ENCODE measurements at places on chromosomes 16 and 17.
A peak's percentile ranks its signal among the peaks of the same experiment; 100 is the strongest.

- DNase-seq: no peak
Measured at GRCh38 chr17:72139212-72139611, 18.4 kb downstream of the SOX9 start.

GRCh38 chr16:68892214-68892613 is 48.9 kb downstream of the TANGO6 start:
- no peak for DNase-seq

DNA sequence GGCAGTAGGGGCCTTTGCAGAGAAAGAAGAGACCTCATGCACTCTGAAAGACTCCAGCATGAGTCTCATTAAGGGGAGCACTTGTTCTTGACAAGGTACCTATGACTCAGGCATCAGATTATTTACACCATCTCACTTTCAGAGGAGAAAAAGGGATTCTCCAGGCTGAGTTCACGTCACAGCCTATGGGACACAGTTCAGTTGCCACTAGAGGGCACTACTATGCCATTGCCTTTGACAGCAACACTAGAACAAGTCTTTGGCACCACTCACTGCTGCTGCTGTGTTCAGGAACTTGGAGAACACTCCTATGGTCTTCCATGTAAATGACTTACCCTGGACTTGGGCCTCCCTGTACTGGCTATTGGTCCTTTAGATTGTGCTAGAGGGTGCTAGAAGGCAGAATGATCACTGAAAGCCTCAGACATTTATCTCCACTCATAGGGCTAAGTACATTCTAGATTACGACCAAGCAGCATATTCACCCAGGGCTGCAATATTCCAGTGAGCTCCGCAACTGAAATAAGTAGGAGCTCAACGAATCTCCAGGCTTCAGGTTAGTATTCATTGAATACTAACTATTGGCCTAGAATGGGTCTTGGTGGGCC is 225.1 kb upstream of the CA10 start:
- no peak for DNase-seq

DNA sequence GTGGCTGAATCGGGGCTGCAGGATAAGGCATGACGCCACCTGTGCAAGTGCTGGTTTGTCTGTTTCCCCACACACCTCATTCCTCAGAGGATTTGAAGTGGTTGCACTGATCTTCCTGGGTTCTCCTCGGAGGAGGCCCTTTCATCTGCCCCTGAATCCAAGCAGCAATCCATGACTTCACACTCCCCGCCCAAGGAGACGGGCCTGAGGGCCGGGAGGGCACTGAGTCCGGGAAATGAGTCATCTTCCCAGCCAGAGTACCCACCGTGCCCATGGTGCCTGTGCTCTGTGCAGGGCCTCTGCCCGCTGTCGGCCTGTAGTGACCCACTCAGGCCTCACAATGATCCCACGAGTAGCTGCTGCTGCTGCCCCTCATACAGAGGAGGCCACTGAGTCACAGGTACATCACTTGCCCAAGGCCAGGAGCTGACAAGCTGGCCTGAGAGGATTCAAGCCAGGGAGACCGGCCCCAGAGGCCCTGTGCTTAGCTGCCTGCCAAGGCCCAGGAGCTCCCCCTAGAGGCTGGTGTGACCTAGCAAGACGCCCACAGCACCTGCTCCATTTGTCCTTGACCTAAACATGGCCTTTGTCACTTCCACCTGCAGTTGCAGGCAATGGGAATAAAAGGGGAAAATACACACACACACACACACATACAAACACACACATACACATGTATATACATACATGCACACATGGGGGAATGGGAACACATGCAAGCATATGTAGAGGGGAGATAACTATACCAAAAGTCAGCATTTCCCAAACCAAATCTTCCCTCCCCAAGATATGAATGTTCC is 240.0 kb downstream of the C16orf95 start:
- DNase-seq: no peak

DNA sequence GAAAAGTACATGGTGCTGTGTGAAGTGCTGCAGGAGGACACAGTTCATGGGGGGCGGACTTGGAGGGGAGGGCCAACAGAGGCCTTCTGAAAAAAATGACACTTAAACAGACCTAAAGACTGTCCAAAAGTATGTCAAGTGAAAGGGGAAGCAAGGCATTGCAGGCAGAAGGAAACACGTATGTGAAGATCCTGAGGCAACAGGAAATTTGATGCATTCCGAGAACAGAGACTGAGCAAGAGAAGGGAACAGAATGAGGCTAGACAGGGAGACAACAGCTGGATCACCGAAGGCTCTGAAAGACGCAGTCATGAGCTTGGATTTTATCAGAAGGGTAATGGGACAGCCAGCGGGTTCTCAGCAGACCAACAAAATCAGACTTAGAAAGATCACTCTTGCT is 1.1 kb downstream of the IFT20 start:
- DNase-seq: no peak

GRCh38 chr16:1408171-1408837 is 6.2 kb downstream of the UNKL start:
- DNase-seq: peak; percentile 93

DNA sequence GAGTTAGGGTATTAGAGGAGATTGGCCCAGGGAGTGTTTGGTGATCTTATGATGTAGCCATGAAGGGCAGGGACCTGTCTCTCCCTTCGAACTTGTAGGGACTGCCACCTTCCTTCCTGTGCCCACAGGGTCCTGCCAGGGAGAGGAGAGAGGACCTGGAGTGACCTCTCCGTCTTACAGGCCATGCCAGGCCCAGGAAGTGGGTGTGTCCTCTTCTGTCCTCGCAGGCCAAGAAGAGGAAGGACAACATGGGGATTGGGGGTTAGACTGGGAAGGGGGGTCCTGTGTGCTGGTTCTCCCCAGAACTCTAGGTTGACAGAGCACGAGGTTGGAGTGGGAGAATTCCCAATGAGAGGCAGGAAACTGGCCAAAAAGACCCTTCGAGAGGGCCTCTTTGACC is 43.4 kb upstream of the TAC4 start:
- no peak for DNase-seq

- DNase-seq: no peak
Measured at GRCh38 chr16:27403601-27403992, 1.6 kb downstream of the IL21R start.

DNA sequence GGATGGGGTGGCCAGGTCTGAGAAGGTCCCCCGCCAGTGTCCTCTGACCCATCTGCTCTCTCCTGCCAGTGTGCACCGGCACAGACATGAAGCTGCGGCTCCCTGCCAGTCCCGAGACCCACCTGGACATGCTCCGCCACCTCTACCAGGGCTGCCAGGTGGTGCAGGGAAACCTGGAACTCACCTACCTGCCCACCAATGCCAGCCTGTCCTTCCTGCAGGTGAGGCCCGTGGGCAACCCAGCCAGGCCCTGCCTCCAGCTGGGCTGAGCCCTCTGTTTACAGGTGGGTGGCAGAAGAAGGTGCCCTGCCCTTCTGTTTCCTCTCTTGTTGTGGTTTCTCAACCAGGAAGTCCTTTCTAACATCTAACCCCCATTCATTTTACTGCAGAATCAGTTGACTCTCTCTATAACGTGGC is 7.1 kb downstream of the ERBB2 start:
- no peak for DNase-seq

GRCh38 chr16:78655331-78656113 is 556.1 kb downstream of the WWOX start:
- DNase-seq: no peak

DNA sequence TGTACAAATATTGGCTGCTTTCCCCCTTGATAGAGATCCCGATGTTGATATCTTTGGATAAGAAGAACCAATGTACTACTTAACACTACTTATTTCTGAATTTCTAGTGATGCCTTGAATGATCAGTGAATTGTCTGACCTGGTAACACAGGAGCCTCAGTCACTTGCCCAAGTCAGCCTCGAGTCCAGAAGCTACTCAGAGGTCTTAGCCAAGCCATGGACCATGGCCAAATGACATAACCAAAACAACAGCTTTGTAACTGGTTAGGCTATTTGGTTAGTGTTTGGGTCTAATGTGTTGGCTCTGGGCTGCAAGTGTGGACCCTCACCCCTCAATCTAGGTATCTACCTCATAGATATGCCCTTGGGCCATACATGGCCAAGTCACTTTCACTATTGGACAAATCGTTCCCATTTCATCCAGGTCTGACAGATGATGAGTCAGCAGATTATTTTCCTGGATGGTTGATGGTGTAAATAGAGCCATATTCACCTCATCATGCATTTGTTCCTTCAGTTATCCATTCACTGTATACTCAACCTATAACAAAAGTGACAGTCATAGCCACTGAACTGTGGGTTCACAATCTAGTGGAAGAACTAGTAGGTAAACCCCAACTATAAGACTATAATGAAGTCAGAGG is 3.5 kb downstream of the RBFOX1 start:
- DNase-seq: no peak

DNA sequence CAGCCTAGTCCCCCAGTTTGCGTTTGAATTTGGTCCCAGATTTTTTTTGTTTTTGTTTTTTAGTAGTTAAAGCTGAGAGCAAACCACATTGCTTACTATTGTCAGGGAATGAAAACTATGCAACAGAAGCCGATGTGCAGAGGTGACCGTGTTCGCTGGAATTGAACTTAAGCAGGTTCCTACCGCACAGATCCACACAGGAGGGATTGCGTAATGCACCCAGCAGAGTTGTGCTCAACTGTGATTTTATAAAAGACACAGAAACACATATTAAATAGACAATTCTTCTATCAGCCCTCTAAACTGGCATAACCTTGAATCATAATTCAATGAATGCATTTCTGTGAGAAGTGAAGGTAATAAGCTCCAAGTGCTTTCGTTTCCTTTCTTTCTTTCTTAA is 443.0 kb downstream of the WWOX start:
- DNase-seq: no peak

- no peak for DNase-seq
Measured at GRCh38 chr16:87826798-87827587, 42.3 kb downstream of the SLC7A5 start.

DNA sequence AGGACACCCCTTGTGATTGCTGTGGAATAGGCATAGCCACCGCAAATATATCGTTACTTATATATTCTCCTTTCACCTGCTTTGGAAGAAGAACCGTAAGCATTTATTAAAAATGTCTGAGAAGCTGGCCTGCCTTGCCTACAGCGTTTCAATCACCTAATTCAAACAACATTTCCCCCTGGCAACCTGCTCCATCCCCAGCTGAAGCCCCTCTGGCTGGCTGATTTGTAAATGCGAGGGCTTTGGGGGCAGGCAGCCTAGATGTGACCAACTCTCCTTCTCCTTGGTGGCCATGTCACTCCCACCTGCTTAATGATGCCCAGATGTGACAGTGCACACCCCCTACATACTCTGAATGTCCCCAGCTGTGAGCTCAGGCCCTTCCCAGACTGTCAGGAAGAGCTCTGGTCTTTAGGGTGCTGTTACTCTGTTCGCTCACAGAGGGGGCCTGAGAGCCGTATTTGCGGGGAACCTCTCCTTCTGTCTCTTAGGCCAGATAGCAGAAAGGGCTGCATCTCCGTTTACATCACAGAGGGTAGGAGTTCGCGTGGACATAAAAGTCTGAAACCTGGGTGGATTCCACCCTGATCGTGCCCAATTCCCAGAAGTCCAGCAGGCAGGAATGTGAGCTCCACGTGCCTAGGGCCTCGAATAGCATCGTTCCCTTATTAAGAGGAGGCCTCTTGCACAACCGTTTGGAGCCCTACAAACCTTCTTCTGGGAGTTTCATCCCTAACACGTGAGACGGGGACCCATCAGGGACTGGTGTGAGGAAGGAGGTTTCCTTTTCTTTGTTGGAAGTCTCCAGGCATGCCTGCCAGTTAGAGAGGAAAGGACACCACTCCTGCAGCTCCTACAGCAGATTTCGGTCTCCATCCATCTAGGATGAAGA is 2.4 kb upstream of the SDK2 start:
- DNase-seq: peak; percentile 85
